ENCODE measurements at places on chromosomes 12 and 14.

DNA sequence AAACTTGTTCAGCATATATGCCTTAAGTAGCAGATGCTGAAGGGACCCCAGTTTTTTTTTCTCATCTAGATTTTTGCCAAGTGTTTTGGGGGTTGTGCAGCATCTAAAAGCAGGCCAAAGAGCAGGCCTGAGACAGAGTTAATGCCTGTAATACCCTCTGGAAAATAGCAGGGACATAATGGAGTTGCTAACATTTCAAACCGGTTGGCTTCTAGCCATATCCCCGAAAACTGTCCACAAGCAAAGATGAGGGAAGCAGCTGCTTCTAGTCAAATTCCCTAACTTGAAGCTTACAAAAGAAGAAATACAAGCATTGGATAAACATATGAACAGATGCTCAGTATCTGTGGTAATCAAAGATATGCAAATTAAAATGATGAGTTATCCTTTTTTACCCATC, 52.1 kb upstream of the AEBP2 start:
- no peak for DNase-seq

DNA sequence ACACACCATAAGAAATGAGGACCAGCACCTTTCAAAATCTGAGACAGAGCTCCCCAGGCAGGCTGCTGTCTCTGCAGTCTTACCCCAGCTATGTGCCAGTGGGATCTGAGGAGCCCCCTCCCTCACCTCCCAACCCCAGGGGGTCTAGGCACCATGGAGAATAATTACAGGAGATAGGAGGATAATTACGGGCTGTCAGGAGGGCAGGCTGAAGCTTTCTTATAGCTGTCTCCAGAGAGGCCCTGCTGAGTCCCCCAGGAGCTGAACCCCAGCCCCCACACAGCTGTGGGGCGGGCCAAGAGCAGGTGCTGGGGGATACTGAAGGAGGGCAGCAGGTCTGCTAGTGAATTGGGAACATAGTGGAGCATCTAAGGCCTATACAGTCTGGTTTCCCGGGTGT, 6.8 kb downstream of the CPNE6 start:
- no peak for DNase-seq

- DNase-seq: no peak
These were observed 322.2 kb downstream of the MDGA2 start for GRCh38 chr14:47353186-47353585.

- DNase-seq: no peak
These were observed 108.2 kb downstream of the PHETA1 start for GRCh38 chr12:111260732-111261131.

DNA sequence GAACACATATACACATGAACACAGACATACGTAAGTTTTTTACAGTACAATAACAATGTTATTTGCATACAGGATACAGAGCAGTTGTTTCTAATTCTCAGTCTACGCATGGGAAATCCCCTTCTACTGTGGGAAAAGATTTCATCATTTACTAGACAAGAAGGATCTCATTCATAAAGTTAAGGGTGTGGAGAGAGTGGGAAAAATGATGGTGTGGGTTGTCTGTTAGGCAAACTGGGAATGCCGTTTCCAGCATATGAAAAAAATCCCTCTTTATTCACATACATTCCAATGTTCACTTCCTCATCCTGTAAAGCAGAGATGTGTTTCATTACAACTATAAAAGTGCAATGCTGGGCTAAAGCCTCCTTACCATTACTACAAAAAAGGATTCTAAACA, 120.9 kb downstream of the SINHCAF start:
- DNase-seq: no peak

- DNase-seq: no peak
These were observed 4.2 kb downstream of the RDH5 start for GRCh38 chr12:55724226-55724939.

DNA sequence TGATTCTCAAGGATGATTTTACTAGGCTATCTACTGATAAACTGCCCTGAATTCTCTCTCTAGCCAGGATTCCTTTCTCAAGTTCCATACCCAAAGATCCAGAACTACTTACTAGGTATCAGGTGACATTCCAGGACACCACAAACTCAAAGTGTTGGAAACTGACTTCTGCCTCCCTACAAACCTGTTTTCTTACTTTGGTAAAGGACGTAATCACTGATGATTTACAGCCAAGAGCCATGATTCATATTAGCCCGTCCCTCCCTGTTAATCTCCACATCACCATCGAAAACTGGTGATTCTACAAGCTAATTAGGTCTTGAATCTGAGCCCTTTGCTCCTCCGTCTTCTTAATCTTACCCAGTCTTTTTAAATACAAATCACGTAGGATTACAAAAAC, 1.0 kb upstream of the ATG14 start:
- DNase-seq: no peak

DNA sequence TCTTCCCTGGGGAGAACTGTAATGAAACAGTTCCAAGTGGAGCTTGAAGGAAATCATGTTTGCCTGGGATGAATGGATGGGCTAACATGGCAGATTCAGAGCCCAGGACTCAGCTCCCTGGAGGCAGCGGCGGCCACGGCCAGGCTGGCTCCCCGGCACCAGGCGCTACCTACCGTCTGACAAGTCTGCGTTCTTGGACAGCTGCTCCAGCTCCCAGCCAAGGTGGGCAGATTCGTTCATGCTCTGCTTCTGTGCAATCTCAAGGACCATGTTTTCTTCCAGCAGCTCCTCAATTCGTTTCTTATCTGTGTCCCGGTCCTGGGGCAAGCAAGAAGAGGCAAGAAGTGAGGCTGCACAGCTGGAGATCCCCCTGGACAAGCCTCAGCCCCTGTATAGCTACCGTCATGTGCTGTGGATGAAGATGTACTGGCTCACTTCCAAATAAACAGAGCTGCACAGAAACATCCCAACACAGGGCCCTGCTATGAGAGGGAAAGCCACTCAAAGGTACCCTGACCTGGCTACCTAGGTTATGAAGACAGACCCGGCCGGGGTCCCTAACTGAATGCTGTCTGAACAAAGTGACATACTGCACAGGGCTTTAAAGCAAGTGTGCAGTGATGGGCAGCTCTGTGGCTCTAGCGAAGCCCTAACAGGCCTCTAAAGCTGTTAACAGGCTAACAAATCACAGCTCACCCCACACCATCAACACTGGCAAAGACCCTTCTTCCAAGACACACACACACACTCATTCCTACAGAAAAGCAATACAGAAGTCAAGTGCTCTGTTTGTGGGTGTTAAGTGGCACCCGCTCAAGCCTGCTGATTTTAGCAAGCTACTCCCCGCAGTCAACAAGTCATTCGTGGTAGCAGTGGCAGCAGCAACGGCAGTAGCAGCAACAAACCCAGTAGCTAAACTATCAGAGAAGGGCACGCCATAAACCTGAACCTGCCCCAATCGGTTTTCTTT, 80.4 kb upstream of the GPR68 start:
- DNase-seq: no peak

DNA sequence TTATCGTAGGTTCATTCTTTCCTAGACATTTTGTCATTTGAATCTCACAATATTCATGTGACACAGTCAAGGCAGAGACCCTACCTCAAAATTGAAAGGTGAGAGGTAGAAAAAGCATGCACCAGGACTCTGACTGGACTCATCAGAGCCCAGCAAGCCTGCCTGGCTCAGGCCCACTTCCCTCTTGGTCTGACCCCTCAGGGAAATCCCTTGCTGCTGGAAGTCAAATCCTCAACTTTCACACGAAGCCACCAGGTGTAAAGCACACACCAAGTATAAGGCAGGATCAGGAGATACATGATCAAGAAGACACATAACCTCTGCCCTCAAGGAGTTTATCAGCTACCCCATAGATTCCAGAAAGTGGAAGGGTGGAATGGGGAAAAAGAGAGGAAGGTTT, 18.8 kb downstream of the NIN start:
- DNase-seq: no peak

- no peak for DNase-seq
These were observed 105.0 kb downstream of the SLC35F4 start for GRCh38 chr14:57760896-57761295.

DNA sequence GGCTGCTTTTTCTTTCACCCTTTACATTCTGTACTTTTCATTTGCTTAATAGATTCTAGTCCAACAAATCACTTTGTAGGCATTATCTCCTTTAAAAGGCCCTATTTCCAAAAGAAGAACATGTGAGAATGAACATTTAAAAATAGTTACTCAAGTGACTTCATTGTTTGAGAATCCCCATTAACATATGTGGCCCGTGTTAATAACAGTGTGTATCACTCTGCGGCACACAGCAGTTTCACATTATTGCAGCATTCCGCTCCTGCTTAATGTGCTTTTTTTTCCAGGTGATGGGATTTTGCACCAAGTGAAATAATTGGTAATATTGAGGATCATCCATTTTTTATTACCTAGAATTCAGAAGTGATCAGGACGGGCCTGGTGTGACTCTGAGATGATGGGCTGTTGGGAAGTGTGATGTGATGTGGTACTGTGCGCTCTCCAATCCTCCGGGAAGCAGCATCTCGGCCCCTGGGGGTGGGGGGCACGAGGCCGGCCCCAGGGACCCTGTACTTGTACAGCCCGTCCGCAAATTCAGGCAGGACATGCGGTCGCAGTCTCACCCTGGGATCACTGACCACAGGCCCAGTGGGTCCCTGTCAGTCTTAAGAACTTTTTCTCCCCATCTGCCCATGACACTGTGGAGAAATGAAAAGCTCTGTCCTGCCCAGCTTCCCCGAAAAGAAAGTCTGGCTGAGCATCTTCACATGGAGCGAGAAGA, 32.9 kb downstream of the SLC15A4 start:
- no peak for DNase-seq

GRCh38 chr12:65171073-65171472, 1.7 kb downstream of the LEMD3 start:
- no peak for DNase-seq

GRCh38 chr14:50225067-50225973, 6.1 kb downstream of the SOS2 start:
- no peak for DNase-seq

- DNase-seq: peak; percentile 10
These were observed 472.7 kb upstream of the FLRT2 start for GRCh38 chr14:85057221-85057620.

- no peak for DNase-seq
These were observed 90.4 kb downstream of the BORCS5 start for GRCh38 chr12:12447236-12447635.

- DNase-seq: no peak
These were observed 30.4 kb upstream of the GNPNAT1 start for GRCh38 chr14:52821805-52822250.

GRCh38 chr12:95511977-95512376, 38.0 kb downstream of the METAP2 start:
- DNase-seq: no peak

GRCh38 chr12:126708492-126708896, 1558.5 kb upstream of the TMEM132C start:
- DNase-seq: no peak

DNA sequence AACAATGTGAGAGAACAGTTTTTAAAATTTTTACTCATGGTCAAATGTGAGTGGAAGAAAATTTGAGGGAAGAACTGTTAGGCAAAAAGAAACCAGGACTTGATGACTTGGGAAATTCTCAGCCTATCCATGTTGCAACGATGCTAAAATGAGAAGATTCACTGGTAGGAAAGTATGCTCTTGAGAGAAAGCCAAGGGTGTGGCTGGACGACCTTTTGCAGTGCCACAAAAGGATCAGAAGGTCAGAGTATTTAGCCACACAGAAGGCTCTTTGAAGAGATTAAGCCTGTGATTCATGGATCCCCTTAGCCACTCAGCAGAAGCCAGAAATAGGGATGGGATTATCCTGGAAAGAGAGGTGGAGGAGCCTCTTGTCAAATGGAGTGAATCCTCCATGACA, 336.8 kb downstream of the LRIG3 start:
- no peak for DNase-seq

GRCh38 chr12:49588281-49588680, 17.2 kb downstream of the FAM186B start:
- DNase-seq: no peak

GRCh38 chr14:59244581-59244980, 56.1 kb downstream of the DAAM1 start:
- no peak for DNase-seq

DNA sequence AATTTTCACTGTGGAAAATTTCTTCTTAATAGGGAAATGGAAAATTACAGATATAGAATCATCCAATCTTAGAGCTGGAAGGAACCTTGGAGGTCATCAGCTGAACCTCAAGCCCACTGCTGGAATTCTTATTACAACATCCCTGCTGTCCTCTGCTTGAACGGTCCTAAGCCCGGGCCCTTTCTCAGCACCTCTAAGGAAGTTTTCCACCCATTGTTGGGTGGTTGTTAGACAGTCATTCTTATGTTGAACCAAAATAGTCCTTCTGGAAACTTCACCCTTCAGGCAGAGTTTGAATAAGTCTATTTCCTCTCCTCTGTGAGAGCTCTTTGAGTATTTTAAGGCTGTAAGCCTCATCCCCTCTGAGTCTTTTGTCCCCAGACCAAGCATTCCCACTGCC, 70.7 kb downstream of the ZFP36L1 start:
- DNase-seq: no peak

DNA sequence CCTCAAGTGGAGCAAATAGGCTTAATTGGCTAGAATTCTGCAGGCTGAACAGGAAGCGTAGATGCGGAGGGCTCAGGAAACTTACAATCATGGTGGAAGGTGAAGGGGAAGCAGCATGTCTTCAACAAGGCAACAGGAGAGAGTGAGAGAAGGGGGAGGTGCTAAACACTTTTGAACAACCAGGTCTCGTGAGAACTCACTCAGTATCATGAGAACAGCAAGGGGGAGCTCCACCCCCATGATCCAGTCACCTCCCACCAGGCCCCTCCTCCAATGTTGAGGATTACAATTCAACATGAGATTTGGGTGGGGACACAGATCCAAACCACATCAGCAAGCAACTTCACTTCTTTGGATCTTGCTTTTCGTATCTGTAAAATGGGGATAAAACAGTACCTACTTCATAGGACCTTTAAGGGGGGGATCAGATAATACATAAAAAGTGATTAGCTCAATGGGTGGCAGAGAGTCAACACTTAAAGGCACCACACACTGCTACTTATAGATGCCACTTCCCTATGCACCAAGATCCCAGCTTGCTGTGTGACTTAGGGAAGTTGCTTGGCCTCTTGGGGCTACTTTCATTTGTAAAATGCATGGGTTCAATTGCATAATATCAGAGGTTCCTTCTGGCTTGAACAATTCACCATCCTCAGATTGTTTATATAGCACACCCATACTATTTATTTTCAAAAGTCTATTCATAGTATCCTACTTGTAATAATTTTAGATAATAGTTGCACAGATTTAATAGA, 184.8 kb upstream of the RPH3A start:
- no peak for DNase-seq

- DNase-seq: no peak
These were observed 2.1 kb upstream of the EIF4B start for GRCh38 chr12:53004178-53004577.

All from NCI-H1105 (cell line).